CD8-positive, alpha-beta memory T cell (primary cell): ENCODE measurements at places on chromosomes 11 and 22. TPM values are rescaled to one million over a fixed set of nuclear protein-coding genes. Genes with fewer than 3 reads are reported as not detected.

GRCh38 chr11:15824060-15824459, 532.3 kb downstream of the SOX6 start:
- DNase-seq = no peak

GRCh38 chr11:123233280-123233974, 38.4 kb upstream of the CLMP start:
- no peak for DNase-seq

Gene DGAT2
- total RNA-seq = 5.5 TPM

Gene TBX1
- total RNA-seq = not detected

GRCh38 chr22:39178206-39179111, 26.0 kb upstream of the CBX7 start:
- DNase-seq = no peak
